ENCODE measurements at places on chromosomes 7 and 10.

GRCh38 chr10:7168414-7168813 is 242.4 kb downstream of the SFMBT2 start:
- no peak for DNase-seq

DNA sequence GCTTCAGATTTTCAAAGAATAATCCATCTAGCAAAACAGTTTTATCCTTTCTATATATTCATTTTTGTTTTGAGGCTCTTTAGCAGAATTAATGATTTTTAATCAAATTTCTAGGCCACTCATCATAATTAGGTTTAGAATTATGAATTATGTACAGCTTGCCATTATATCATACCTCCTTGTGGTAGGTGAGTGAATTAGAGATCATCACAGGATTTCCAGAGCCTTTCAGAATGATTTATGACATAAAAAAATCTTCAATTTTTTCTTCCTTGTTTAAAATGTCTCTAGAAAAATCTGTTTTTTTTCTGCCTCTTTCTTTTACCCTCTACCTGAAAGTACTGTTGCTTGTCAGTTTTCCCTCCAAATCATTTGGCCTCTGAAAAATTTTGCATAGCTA is 433.3 kb downstream of the LRMDA start:
- DNase-seq = no peak

- no peak for DNase-seq
Observed at GRCh38 chr7:52249741-52250140, 785.7 kb upstream of the POM121L12 start.

DNA sequence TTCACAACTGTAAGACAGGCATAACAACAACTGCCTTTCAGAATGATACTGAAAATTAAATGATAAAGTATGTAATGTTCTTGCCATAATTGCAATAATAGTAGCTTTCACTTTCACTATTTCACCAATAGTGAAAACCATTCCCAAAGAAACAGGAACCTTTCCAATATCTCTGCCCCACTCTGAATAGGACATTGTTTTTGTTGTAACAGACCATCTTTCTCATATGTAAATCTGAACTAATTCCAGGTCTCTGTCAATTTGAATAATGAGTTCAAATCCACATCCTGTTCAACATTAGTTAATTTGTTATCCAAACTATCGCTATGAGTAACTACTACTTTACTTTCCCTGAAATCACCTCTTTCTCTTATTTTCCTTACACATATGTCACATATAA is 148.0 kb downstream of the LRRN3 start:
- no peak for DNase-seq

DNA sequence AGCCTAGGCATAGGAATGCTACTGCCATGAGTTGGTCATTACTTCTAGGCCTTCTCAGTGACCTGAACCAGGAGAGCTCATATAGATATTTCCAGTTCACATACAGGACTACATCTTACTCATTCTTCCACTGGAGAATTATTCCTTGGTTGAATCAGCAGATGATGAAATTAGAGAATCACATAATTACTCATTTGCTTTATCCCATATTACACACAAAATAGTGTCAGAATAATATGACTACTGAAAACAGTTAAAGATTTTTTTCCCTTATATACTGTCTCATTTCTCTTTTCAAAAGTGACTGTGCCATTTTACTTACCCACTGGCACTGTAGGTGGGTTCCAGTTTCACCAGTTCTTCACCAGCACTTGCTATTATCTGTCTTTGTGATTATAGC is 18.5 kb downstream of the BMS1 start:
- DNase-seq = no peak

DNA sequence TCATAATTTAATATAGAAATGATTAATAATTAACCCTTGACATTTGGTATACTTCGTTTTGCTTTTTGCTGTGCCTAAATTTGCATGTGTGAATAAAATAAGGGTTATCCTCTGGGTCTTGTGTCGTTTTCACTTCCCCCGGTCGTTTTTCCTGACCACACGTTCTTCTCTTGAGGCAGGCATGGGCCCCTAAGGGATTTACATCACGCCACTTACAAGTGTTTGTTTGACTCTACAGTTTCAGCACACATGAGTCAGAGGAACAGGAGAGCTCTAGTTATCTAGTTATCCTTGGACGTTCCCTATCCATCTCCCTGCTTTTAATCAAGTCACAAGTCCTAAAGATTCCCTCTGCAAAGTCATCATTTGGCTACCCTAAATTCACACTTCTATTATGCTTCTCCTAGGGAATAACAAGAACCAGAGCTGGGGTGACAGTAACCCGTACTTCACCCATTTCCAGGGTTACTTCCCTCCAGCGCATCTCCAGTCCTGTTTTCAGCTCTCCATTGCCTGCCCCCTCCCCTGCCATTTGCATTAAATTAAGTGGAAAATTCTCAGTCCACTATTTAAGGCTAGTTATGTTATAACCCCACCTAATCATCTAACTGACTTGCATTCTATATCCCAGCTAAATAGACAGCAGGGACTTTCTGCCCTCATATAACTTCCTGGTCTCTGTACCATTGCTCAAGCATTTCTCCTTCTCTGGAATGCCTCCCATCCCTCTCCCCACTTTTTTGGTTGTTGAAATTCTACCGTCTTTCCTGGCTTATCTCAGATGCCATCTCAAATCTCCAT is 206.9 kb downstream of the PTEN start:
- DNase-seq = no peak

DNA sequence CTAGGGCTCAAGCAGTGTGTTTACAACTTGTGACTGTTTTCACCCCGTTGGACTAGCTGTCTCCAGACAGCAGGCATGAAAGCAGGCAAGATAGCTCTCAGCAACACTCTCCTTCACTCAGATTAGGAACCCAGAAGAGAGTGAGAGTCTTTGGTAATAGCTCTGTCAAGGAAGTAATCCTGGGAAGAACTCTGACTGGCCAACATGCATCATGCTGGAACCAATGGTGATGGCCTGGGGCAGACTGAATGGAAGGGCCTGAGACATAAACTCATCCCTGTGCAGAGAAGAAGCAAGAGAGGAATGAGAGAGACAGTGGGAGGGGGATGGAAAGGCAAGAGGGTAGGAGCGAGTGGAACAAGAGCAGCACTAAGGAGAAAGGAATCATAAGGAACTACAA is 48.9 kb downstream of the AKR1D1 start:
- DNase-seq = no peak

DNA sequence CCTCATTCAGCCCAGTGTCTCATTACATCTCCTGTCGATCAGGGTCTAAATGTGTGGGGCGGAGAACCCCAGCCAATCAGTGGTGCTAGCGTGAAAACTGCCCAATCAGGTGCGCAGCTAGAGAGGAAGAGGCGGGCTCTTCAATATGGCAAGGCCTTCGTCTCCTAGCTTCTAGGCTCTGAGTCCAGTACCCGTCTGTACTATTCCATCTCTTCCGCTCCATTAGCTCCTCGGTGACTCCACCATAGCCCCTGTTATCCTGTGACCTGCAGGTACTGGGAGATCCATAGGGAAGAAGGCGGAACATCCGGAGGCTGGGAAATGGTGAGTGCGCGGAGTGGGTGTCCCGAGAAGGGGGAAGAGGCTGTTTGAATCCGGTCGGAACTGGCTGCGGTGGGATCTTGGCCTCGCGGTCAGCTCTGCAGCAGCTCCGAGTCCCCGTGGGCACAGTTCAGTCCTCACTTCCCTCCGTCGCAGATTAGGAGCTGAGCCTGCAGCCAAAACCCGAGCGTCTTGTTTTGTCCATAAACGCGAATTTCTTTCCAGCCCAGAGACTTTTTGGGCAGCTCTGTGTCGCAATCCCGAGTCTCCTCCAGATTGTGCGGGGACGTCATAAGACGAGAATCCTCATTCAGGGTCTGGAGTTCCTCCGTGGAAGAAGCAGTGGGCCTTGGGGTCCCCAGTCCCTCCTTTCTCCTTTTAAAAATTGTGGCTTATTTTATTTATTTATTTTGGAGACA is at the start of gene ZNF727:
ZNF727 (plus strand) TSS at position 134 of the 740 bp plus-strand sequence; CDS start at position 322, 188 bp downstream.
- peak; percentile 86 for DNase-seq

- DNase-seq = no peak
Observed at GRCh38 chr7:23373151-23374004, 74.2 kb downstream of the MALSU1 start.

GRCh38 chr10:34565934-34566333 is 249.2 kb downstream of the PARD3 start:
- DNase-seq = no peak

DNA sequence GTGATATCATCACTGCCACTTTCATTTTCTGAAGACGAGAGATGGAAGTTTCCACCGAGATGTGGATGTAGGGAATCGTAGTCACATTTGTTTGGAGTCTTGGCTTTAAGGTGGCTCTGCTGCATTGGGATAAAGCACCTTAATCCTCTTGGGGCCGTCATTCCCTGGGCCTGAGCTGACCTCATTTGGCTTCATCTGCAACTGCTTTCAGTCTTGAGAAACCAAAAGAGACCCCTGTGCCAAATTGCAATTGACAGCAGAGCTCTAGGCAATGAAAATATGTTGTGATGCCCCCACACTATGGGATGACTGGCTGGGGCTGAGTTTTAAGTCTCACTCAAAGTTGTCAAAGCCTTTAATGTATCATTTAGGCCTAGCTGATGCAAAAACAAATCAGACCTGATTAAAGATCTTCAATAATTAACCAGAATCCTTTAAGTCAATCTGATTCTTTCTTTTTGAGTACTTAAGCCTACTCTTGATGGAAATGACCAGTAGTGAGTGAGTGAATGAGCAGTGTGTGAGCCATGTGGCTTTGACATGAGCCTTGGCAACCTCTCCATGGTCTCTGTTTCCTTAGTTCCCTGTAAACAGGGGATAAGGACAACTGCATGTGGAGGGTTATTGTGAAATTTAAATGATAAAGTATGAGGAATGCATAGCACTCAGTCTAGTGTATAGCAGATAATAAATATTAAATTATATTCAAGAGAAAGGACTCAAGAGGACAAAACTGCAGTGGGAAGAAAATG is 155.0 kb downstream of the BMPER start:
- DNase-seq = no peak

DNA sequence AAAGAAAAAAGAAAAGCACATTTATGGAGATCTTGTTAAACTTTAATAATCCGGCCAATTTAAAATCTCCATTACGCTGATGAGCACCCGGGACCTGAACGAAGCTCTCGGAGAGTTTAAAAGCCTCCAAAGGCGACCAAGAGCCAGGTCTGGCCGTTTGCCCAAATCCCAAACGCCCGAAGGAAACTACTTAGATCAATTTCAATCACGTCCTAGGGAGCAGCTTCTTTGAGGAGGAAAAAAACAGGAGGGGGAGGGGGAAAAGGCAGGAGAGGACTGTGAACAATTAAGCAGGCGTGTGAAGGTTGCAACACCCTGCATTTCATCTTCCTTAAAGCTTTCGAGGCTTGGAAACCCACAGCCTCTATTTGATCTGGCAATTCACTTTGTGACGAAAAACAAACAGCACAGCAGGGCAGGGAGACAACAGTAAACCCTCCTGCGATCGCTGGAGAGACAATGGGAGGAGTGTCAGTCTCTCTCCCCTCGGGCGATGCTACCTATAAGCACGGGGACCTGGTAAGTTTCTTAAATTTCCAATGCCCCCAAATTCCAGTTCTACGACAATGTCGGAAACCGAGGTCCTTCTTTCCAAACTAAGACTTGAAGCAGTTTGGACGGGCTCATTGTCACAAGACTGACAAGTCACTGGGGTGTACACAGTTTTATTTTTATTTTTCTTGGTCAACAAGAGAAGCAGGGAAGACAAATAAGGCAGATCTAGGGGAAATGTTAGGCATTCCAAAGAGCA is 1.2 kb downstream of the KLF6 start:
- peak; percentile 74 for DNase-seq

DNA sequence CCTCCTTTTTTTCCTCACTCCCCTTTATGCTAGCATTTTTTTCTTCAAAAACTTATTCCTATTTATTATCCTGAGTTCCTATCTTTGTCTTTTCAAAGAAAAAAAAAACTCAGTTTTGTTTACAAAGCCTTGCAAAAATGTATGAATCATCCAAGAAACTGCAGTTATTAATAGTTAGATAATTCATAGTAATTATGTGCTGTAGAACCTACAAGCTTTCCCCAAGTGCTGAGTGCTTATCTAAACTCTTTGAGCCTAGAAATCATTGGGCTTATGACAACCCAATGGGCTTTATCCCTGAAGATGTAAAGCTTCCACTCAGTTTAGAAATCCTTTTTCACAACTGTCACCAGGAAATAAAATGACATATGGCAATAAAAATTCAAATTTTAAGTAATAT is 145.9 kb upstream of the WNT16 start:
- DNase-seq = no peak

DNA sequence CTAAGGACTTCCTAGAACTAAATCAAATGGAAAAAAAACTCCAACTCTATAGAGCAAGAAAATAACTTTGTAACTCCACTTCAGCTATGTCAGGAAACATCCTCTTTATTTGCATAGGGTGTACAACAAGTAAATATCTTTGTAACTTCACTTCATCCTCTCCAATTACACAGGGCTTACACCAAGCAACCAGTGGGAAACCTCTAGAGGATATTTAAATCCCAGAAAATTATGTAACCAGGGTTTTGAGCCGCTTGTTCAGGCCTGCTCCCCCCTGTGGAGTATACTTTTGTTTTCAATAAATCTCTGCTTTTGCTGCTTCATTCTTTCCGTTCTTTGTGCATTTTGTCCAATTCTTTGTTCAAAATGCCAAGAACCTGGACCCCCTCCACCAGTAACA is 22.2 kb downstream of the LIPJ start:
- no peak for DNase-seq

- no peak for DNase-seq
Observed at GRCh38 chr10:85921789-85922188, 444.8 kb downstream of the GRID1 start.

DNA sequence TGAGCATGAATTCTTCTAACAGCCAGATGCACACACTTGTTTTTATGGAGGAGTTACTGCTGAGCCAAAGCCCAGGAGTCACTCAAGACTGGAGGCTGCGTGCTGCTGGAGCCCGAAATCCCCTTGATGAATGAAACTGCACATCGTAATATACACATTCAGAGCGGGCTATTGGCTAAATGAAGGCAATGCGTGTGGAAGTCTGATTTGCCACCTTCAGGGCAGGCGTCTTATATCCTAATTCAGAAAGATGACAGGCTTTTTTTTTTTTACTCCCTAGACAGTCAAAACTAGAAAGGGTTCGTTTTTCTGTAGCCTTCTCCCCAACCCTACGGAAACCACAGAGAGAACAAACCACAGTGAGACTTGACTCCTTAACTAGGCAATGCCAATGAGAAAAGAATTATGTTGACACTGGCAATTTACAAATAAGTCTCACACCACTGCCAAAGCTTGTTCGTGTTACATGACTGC is 227.2 kb upstream of the KLF14 start:
- DNase-seq = no peak

DNA sequence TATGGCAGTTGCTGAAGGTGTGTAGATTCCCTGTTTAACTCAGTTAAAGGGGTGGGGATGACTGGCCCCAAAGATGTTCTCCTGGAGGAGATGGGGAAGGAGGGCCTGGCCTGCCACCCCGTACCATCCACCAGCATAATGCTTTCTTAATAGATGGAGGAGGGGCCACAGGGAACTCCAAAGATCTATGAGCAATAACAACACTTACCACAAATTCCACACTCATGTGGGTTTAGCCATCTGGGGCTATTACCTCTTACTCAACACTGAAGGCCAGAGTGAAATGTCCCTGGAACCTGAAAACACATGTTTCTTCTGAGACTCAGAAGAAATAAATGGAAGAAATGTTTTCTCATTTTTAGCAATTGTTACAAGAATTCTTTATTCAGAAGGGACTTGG is 259.0 kb downstream of the CXCL12 start:
- no peak for DNase-seq
